NCI-H1436 treated with DMSO at 0.1 percent for 48 hours (cell line): ENCODE measurements at places on chromosomes 7 and 10.

DNA sequence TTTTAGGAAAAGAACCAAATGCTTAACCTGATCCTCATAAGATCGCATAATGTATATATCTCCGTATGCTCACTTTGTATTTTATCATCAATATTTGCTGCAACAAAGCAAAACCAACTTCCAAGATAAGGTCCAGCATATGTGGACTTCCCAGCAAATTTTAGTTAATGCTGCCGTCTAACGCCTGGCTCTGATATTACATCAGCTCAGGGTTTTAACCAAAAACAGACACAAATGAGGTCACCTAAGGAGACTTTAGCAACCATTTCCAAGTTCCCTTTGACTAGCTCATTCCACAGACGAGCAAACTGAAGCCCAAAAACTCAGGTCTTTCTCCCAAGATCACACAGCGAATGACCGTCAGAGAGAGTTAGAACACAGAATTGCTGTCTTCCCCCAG, 59.4 kb upstream of the UCN3 start:
- no peak for DNase-seq

GRCh38 chr10:126009650-126010049, 113.3 kb downstream of the FANK1 start:
- DNase-seq = no peak

DNA sequence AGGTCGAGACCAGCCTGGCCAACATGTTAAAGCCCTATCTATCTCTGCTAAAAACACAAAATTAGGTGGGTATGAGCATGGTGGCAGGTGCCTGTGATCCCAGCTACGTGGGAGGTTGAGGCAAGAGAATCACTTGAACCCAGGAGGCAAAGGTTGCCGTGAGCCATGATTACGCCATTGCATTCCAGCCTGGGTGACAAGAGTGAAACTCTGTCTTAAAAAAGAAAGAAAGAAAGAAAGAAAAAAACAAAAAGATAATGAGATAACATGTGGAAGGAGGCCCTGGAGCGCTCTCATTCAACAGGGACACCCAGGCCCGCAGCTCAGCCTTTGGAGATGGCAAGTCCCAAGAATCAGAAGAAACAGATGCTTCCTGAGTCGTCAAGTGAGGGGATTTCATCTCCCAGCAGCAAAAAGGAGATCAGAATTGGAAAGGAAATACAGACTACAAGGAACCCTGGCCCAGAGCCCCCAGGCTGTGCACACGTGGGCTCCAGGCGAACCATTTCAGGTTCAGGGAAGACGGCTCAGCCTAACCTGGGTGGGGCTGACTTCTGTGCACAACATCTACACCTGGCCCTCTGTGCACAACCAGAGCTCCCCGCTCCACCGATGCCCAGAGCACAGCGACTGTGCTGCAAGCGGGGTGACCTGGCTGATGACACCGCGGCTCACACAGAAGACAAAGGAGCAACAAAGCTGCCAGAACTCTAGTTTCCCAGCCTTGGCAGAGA, 33.3 kb downstream of the GNA12 start:
- DNase-seq = no peak

GRCh38 chr10:71206911-71207310, 5.5 kb upstream of the UNC5B start:
- no peak for DNase-seq

DNA sequence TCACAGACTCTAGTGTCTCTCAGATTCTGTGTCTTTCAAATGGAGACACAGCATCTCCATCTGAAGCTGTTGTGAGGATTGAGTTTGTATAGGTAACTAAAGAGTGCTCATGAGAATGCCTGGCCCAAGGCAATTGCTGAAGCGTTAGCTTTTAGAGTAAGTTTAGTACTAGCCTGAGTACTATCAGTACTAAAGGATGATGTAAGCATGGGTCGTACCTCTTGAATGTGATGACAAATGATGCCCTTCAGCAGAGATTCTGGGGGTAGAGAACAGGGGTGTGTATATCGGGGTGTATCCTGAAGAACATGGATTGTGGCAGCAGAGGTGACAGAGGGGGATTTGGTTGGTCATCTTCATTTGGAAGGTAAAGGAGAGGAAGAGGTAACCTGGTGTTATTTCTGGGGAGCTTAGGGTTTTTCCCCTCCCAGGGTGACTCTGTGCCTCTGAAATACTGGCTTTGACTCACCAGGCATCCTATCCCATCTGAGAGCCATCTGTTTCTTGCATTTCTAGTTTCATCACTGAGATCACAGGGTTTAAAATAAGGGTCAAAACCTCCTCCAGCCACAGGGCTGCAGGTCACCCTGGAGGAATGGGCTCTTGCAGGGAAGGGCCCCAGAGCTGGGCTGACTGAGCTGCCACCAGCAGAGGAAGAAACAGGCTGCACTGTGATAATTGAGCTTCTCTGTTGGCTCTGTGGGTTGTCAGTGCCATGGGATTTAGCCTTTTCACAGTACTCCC, 756.0 kb downstream of the KCNMA1 start:
- DNase-seq = no peak

DNA sequence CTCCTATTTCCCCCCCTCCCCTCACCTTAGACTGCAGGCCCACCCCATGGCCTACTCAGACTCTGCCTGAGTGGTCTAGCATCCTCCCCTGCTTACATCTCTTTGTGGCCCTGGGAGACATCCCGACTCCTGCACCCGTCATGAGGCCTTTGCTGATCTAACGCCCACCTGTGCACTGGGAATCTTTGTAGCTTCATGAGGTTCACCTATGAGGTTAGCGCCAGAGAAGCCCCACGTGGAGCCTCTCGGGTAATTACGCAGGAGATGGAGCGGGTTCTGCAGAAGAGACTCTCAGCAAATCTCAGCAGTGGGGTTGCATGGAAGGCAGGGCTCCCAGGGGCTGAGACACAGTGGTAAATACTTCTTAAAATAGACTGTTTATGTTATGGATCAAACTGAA, 43.5 kb upstream of the HSPA12A start:
- DNase-seq = no peak

GRCh38 chr10:25933653-25934608, at the start of gene MYO3A:
TSS of gene MYO3A (plus strand) at chr10:25934229. CDS start at chr10:25952111, 17,882 bp downstream.
- no peak for DNase-seq

- DNase-seq = no peak
Observed at GRCh38 chr7:159010937-159011721, 133.5 kb downstream of the VIPR2 start.
